CD4-positive, alpha-beta T cell treated with Interleukin-15 for 4 hours (primary cell): ENCODE measurements at places on chromosomes 7 and 10.

DNA sequence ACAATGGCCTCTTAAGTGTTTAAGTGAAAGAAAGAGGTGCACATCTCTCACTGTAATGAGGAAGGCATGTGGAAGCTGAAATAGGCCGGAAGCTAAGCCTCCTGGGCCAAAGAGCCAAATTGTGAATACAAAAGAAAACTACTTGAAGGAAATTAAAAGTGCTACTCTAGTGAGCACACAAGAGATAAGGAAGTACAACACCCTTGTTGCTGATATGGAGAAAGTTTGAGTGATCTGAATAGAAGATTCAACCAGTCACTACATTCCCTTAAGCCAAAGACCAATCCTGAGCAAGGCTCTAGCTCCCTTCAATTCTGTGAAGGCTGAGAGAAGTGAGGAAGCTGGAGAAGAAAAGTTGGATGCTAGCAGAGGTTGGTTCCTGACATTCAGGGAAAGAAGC, 8.2 kb downstream of the DKK1 start:
- DNase-seq, result no peak

- DNase-seq, result no peak
Observed at GRCh38 chr7:136228171-136228570, 251.0 kb upstream of the MTPN start.

- no peak for DNase-seq
Observed at GRCh38 chr10:115432188-115432819, 339.1 kb downstream of the ATRNL1 start.

DNA sequence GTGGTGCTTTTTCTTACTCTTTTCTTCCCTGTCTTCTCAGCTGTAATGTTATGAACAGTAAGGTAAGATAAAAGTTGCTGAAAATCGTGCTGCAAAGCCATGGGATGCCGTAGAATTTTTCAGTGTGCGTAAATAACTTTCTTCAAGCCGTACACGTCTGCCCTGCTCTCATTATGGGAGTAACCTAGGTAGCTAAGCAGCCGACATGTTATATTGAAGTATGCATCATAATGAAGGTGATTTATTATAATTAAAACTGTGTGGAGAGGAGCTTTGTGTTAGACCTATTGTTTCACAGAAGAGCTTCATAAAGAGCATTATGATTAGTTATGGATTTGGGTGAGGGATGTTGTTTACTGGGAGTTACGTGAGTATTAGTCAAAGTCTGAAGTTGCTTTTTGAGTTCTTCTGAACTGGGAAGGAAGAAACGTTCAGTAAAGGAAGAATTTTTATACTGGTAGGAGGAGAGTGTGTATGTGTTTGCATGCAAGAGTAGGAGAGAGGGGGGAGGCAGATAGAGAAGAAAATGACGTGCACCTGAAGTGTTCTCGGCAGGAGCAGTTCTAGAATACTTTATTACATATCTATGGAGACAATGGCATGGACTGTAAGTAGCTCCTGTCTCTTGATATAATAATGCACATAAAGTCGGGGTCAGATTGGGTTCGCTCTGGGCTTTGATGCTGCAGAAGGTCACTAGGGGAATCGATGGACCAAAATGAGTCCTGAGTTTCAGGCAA, 56.3 kb downstream of the POU6F2 start:
- no peak for DNase-seq

- DNase-seq, result no peak
Observed at GRCh38 chr10:86592413-86592812, 61.9 kb upstream of the OPN4 start.

- no peak for DNase-seq
Observed at GRCh38 chr10:4024027-4024426, 239.0 kb upstream of the KLF6 start.

- DNase-seq, result no peak
Observed at GRCh38 chr10:99695761-99696160, 36.2 kb downstream of the COX15 start.

DNA sequence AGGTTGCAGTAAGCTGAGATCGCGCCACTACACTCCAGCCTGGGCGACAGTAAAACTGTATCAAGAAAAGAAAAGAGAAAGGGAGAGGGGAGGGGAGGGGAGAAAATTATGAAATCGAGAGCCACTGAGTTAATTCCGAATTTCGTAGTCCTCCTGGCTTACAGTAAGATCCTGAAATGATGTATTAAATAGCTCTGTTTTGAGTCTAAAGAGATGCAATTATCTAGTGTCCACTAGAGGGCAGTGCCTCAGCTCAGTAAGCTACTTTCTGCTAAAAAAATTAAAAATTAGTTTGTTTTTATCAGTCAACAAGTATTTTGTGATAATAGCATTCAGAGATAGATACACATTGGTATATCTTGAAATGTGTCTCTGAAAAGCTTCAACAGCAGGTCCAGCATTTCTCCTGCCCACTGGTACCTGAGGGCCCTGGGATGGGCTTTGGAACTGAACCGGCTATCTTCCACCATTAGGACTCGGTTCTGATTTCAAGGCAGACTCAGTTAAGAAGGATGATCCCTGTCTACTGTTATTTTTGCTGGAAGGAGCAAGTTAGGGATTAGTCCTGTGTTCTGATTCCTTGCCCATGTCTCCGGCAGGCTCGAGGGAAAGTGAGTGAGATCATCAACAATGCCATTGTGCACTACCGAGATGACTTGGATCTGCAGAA, 19.5 kb downstream of the TSPAN33 start:
- DNase-seq, result peak; percentile 38

- DNase-seq, result no peak
Observed at GRCh38 chr10:125076891-125077541, 83.3 kb downstream of the CTBP2 start.

GRCh38 chr7:7595451-7595850, 28.8 kb downstream of the MIOS start:
- peak; percentile 38 for DNase-seq

GRCh38 chr10:11684717-11685645, 57.2 kb upstream of the ECHDC3 start:
- peak; percentile 49 for DNase-seq

DNA sequence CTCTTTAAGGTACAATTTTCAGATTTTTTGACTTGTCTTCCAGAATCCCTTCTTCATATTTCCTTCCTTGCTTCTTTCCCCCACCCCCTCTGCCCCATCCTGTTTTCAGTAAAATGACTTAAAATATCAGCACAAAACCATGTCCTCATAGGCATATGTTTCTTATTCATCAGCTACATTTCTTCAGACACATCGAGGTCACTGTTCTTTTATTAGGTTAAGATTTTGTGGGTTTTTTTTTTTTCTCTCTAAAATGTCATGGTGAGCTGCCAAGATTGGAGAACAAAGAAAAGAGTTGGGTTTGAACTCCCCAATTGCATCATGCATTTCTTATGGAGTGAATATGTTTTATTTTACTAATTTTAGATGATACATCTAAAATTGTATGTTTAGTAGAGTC, 35.8 kb downstream of the LAMB4 start:
- DNase-seq, result no peak

DNA sequence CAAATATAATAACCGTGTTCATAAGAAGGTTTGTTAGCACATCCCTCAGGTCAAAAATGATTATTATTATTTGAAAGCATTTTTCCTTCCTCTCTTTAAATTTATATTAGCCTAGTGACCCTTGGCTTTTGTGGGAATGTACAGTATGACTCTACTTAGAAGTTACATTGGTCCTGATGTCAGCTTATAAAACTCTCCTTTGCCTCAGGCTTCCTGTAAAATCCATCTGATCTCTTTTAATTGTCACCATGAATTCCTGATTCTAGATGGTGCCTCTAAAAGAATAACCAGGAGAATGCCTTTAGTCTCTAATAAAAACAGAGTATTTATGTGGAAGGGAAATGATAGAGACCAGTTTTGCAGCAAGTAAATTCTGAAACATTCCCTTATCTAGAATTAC, 1134.4 kb downstream of the XPNPEP1 start:
- DNase-seq, result no peak

DNA sequence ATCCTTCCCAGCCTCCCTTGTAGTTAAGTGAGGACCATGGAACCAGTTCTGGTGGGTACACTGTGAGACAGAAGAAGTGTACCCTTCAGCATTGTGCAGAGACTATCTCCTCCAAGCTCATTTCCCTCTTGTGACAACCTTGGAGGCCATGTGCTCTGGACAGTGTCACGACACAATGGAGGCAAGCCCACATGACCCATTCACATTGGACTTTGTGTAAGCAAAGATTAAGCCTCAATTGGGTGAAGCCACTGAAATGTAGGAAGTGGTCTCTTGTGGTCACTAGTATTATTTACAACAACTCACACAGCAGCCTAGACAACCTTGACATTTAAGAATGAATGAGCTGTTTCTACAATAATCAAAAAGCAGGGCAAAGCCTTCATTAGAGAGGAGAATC, 124.2 kb downstream of the INHBA start:
- no peak for DNase-seq

- no peak for DNase-seq
Observed at GRCh38 chr7:26477381-26477990, 185.8 kb downstream of the SNX10 start.

GRCh38 chr10:60614363-60614762, 163.9 kb upstream of the CDK1 start:
- no peak for DNase-seq

DNA sequence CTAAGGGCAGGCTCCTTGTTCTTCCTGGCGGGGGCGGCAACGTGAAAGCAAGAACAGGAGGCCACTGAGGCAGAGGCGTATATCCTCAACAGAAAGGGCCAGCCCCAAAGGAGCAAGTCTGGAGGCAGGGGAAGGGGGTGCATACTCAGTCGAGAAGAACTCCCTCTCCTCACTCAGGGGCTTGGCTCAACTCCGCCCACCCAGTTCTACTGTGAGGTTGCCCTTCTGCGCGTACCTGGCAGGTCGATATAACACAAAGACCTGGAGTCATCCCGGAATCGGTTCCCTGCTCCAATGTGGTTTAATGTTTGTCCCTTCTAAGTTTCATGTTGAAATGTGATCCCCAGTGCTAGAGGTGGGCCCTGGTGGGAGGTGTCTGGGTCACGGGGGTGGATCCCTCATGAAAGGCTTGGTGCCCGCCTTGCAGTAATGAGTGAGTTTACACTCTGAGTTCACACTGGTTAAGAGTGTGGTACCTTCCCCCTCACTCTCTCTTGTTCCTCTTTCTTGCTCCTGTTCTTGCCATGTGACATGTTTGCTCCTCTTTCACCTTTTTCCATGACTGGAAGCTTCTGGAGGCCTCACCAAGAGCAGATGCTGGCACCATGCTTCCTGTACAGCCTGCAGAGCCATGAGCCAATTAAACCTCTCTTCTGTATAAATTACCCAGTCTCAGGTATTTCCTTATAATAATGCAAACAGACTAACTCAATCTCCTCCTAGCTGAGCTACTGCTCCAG, 32.6 kb downstream of the GSDME start:
- no peak for DNase-seq

- no peak for DNase-seq
Observed at GRCh38 chr7:79523436-79523835, 70.0 kb upstream of the MAGI2 start.

GRCh38 chr10:123614888-123615287, 51.3 kb upstream of the GPR26 start:
- peak; percentile 4 for DNase-seq

DNA sequence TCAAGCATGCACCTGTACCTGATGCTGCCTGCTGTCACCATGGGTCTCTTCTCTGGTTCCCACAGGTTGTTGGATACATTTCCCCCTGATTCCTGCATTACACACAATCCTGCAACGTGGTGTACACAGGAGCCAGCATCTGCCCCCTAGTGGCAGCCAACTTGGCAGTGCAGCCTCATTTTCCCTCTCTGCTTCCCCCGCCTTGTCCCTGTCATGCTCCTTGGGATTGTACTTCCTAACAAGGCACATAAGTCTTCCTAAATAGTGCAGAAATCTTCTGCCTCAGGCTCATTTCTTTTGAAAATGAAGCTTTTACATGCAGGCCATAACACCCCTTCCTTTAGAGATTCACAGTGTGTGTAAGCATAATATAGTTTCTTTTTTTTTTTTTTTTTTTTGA, 387.5 kb downstream of the CCSER2 start:
- DNase-seq, result no peak

GRCh38 chr10:84015877-84016595, 123.3 kb upstream of the GHITM start:
- no peak for DNase-seq

DNA sequence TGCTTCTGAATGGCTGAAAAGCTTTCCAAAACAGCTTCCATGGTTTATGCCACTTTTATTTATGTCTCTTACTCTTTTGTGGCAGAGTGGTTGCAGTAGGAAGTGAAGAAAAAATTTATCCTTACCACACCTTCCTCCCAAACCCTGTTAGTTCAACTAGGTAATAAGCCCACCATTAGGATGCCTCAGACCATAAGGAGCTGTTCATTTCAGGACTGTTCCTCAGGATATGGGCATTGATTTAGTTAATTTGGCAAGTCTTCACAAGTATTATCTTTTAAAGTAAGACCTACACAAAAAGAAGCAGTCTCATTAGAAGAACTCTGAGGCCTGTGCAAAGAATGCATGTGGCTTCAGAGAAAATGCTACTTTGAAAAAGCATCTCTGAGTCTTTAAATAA, 82.9 kb upstream of the PDLIM1 start:
- no peak for DNase-seq

DNA sequence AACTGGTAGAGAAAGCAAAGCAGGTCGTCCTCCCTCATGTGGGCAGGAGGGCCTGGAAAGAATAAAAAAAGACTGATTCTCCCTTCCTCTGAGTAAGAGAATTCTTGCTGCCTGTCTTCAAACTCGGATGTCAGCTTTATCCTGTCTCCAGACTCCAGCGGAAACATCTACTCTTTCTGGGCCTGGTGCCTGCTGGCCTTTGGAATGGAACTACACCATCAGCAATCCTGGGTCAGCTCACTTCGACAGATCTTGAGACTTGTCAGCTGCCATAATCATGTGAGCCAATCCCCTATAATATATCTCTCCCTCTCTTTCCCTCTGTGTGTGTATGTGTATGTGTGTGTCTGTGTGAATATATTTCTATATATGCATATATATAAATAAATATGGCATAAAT, 411.0 kb upstream of the DPP6 start:
- no peak for DNase-seq

DNA sequence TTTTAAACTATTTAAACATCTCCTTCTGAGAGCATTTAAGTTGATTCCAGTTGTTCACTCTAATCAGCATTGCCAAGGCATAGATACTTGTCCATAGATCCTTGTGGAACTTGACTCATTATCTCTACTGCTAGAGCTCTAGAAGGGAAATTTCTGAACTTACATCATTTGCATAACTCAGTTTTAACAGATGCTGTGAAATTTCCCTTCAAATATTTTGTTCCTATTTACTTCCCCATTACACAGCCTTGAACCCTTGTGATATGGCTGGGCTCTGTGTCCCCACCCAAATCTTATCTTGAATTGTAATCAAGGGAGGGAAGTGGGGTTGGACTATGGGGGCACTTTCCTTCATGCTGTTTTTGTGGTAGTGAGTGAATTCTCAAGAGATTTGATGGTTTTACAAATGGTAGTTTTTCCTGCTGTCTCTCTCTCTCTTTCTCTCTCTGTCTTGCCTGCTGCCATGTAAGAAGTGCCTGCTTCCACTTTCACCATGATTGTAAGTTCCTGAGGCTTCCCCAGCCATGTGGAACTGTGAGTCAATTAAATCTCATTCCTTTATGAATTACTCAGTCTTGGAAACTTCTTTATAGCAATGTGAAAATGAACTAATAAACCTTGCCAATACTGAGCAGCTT, 25.4 kb downstream of the INSIG1 start:
- DNase-seq, result no peak

- no peak for DNase-seq
Observed at GRCh38 chr10:131647789-131648188, 253.0 kb upstream of the PPP2R2D start.

GRCh38 chr7:107494884-107495283, 25.0 kb downstream of the GPR22 start:
- DNase-seq, result no peak

GRCh38 chr7:111094419-111094818, 3.5 kb downstream of the LRRN3 start:
- no peak for DNase-seq
